ENCODE measurements at places on chromosomes 2 and 18.

DNA sequence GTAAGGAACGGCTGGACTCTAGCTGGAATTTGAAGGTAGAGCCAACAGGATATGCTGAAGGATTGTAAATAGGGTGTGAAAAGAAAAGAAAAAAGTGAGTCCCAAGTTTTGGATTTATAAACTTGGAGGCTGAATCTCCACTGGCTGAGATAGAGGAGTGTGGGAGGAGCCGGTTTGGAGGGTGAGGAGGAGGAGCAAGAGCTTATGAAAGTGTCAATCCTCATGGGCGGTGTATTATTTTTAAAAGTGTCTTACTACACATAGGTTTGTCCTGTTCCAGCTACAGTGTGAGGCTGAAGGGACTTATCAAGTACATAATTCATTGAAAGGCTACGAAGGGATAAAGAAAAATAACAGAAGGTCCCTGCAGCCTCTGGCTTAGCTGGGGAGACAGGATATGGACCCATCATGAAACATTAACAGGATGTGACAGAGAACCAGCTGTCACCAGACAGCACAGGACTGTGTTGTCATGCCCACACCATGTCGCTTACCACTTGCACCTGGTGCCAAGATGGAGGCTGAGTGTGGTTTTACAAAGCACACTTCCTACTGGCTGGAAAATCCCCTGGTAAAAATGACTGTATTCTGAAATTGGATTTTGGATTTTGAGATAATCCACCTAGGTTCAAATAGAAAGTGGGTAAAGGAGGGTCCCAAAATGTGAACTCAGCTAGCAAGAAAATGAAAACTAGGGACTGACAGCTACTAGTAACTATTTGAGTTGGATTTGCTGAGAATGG lies 2.5 kb upstream of the MREG start:
- DNase-seq = no peak

DNA sequence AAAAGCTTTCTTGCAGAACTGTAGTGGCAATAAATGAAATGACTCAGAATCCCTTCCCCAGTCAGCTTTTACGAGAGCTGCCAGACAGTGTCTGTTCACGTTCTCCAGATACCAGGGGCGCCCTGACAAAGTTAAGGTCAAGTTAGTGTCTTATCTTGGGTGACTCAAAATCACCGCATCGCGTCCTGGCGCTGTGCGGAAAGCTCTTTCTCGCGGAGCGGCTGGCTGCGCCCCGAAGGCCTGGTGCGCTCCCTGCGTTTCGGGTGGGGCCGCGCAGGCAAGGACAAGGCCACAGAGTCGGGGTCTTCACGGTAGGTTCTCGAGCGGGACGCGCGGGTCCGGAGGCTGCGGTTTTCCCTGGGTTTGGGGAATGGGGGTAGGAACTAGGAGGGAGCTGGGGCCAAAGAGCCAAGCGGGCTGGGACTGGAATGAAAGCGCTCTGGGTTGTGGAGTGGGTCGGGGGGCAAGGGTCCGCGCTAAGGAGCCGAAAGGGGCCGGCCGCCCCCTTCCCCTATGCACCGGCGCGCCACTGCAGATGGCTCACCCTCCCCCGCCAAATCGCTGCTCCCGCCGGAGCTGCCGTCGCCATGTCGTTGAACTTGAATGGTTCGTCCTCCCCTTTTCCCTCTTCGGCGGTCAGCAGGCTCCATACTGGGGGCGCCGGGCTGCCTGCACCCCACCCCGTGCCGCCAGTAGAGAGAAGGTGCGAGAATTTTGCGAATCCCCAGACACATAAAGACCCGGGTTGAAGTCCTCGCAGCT lies 2.6 kb upstream of the HOXD11 start:
- no peak for DNase-seq

DNA sequence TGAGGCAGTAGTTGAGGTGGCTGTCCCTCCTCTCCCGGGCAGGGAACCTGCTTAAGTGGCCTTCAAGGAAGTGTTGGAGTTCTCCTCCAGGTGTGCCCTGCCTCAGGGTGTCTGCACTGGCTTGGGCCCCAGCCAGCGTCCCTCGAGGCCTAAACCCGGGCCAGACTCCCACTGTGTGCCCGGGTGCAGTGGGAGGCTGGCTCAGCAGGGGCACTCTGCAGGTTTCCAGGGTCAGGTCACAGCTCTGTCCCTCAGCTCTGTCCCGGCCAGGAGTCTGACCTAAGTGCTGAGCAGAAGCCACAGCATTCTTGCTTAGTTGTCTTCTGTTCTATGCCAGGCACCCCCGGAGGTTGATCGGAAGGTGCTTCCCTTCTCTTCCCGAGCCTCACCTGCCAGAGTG lies 69.0 kb upstream of the OTOS start:
- no peak for DNase-seq

DNA sequence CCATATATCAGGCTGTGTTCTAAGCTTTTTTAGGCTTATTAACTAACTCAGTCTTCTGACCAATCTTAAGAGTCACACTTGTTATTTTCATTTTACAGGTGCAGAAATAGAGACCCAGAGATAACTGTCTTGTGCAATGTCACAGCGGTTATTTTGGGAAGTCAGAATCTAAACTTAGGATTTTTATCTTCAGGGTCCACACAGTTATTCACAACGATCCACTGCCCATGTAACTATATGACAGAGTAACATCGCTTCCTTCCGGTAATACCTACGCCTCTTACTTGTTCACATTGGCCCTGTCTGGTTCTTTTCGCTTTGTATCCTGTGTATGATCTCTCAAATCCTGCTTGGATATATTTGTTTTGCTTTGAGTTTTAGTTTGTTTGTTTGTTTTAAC lies 631.7 kb downstream of the LRP1B start:
- no peak for DNase-seq

GRCh38 chr2:204251158-204251997 lies 293.9 kb upstream of the PARD3B start:
- DNase-seq = no peak

- DNase-seq = no peak
These were observed 247.9 kb downstream of the TSN start for GRCh38 chr2:122003196-122003940.

DNA sequence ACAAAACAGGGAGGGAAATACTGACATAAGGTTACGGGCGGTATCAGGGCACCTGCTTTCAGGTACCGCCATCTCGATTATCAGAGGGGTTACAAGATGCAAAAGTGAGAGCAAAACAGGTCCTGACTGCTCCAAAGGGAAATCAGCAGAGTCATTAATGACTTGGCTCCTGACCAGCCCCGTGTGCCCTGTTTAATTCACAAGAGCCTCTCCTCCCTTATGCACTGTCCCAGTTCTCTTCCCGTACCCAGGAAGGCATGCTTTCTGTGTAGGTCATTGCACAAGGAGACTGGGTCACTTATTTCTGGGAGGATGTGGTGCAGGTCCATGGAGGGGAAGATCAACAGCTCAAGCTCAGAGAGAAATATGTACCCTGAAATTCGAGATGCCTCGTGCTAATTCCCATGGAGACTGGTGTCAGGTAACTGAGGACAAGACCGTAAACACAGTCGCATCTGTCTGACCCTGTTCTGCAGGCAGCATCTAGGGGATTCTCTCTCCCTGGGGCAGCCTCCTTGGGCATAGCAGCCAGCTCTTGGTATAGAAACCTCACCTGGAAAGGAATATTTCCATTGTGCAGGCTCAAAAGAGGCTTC lies 79.9 kb downstream of the HNRNPLL start:
- no peak for DNase-seq

GRCh38 chr2:54206596-54206995 lies 49.4 kb downstream of the TSPYL6 start:
- no peak for DNase-seq

GRCh38 chr2:203022751-203023150 lies 8.1 kb downstream of the NBEAL1 start:
- no peak for DNase-seq

- DNase-seq = no peak
These were observed 155.7 kb downstream of the RDH14 start for GRCh38 chr2:18404708-18405107.

DNA sequence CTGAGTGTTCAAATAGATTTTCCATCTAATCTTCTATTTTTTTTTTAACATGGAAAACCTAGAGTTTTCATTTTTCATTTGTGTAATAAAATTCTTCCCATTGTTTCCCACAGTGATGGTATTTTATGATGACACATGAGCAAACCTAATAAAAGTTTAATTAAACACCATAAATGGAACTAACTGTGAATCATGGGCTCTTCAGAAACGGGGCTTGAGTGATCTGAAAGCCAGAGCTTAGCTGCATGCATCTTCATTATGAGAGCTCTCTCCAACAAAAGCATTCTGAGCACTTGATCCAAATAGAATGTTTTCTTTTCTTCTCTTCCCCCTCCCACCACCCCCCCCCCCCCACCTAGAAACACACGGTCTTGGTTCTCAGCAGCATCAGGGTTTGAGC lies 82.1 kb upstream of the REV1 start:
- DNase-seq = no peak

DNA sequence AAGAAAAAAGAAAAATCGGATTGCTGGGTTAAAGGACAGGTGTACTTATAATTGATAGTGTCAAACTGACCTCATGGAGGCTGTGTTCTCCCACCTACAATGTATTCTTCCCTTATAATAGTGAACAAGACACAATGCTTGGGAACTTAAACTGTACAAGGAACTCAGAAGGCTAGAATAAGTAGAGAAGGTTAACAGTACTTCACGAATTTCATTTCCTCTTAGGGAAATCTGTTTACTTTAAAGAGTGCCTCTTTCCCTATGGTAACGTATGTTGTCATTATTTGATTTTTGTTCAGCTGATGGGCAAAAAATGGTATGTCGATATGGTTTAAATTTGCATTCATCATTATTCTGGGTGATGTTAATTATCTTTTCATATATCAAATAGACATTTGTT lies 9.2 kb upstream of the HK2 start:
- DNase-seq = peak; percentile 9

DNA sequence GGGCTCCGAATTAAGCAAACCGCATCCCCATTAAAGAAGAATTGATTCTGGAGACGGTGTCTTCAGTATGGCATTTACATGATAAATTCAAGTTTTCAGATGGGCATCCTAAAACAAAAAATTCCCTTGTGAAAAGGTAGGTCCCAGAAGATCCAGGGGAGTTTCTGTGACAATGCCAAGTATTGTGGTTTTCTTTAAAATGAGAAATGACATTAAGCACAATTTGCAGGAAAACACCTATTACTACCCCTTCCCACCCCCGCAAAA lies 689 bp upstream of the YWHAQ start:
- no peak for DNase-seq

GRCh38 chr2:203077451-203077850 lies 62.8 kb downstream of the NBEAL1 start:
- DNase-seq = no peak

DNA sequence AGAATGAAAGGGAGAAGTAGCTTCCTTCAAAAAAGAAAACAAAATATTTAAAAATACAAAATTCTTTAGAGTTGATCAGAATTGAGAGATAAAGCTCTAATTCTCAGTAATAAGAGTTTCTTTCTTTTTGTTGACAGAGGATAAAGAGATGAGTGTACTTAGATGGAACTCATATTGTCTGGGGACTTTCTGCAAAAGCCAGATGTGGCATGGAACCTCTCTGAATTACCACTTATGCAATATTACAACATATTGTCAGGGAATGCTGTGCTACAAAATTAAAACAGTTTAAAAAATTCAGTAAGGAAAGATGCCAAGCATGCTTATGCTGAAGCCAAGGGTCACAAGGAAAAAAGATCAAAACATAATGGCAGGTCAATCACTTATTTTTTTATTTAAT lies 386.6 kb upstream of the LRATD1 start:
- no peak for DNase-seq

DNA sequence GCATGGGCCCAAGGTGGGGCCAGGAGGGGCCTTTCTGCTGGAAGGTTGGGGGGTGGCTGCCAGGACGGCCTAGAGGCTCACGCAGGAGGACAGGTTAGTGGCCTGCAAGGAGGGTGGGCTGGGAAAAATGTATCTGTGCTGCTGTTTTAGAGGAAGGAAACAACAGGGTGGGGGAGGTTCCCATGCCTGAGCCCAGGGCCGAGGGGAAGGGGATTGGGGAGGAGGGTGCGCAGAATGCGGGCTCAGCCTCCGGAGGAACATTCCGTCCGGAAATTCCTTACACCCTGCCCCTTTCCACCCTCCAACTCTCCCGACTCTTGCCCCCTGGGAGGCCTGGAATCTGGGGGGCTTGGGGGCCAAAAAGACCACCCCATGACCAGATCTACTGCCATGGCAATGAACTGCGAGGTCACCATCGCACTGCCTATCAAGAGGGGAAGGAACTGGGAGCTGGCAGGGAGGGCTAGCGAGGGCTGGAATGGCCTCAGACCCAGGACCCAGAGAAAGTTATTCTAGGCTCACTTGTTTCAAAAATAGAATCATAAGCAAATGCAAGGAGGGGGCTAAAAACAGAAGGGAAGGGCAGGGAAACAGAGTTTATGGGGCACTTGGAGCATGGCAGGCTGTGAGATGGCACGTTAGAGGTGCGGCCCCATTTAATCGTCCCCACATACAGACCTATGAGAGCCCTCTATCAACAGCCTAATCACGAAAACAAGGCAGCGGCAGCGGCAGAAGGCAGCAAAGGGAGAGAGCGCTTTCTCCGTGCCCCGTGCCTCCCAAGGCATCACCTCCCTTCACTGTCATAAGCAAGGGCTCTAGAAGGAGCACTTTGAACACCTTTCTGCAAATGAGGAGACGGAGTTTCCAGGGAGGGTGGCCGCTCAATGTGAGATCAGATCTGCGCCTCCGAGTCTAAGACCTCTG lies 90.4 kb downstream of the TNS1 start:
- no peak for DNase-seq

DNA sequence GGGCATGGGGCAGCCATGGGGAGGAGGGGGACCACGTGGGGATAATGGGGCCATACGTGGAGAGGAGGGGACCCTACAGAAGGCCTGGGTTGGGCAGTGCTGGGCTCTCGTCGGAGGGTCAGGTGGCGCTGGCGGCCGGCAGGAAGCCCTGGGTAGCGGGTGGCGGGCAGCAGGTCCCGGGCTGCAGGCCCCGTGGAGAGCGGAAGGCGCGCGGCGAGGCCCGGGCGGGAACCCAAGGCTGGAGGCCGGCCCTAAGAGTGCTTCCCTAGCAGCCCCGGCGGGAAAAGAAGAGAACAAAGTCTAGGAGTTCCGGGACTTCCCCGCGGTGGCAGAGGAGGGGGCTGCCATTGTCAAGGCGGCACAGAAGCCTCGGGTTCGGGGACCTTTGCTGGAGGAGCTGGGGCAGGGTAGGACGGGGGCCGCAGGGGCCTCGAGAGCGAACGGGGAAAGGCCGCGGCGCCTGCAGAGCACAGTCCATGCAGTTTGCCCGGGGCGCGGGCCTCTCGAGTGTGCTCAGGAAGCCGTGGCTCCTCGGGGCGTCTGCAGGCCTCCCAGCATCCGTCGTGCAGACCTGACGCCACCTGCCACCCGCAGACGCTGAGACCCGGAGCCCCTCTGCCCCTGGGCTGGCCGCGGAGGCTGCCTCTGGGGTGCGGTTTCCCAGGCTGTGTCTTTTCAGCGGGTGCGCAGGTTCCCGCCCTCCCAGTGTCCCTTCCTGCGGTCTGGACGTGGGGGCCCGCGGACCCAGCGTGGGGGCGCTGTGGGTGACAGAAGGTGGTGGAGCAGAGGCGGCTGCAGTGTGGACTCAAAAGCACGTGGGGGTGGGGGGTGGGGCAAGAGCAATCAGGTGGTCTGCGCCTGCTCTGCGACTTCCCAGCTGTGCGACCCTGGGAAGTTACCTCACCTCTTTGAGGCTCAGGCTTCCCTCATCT lies 19.4 kb upstream of the NCL start:
- no peak for DNase-seq

Data from memory B cell (primary cell).